ENCODE measurements at places on chromosomes 13 and 19. TPM values are rescaled to one million over a fixed set of nuclear protein-coding genes. Genes with fewer than 3 reads are reported as not detected.

ZNF793 gene
- 3.3 TPM for polyA plus RNA-seq

ZNF575 gene
- polyA plus RNA-seq: 4.1 TPM

CEACAM8 gene
- not detected for polyA plus RNA-seq

TMEM221 gene
- polyA plus RNA-seq: 1.3 TPM

SLITRK6 gene
- polyA plus RNA-seq: 2.2 TPM

CGB7 gene
- not detected for polyA plus RNA-seq

RUVBL2 gene
- polyA plus RNA-seq: 166 TPM

S1PR4 gene
- polyA plus RNA-seq: not detected

DGKH gene
- 0.88 TPM for polyA plus RNA-seq

AP1M2 gene
- polyA plus RNA-seq: 60.8 TPM

ZNF763 gene
- polyA plus RNA-seq: 0.53 TPM

ATP4B gene
- polyA plus RNA-seq: 1.8 TPM

ZNF223 gene
- polyA plus RNA-seq: 2.6 TPM

CYP4F3 gene
- 0.46 TPM for polyA plus RNA-seq

DAPK3 gene
- 83.8 TPM for polyA plus RNA-seq

ZIK1 gene
- 8.5 TPM for polyA plus RNA-seq

CSNK1G2 gene
- 83.7 TPM for polyA plus RNA-seq

KLK3 gene
- polyA plus RNA-seq: not detected

DHRS12 gene
- 18.6 TPM for polyA plus RNA-seq

CACNG6 gene
- not detected for polyA plus RNA-seq

NCCRP1 gene
- polyA plus RNA-seq: not detected

CRTC1 gene
- polyA plus RNA-seq: 29.6 TPM

ADAMTS10 gene
- polyA plus RNA-seq: 2.6 TPM

MBD3L3 gene
- polyA plus RNA-seq: not detected

ZNF480 gene
- polyA plus RNA-seq: 1.2 TPM

POU2F2 gene
- polyA plus RNA-seq: 6.9 TPM

NLRP11 gene
- polyA plus RNA-seq: not detected

ANGPTL8 gene
- 1.1 TPM for polyA plus RNA-seq

DCUN1D2 gene
- polyA plus RNA-seq: 16.0 TPM

LHB gene
- not detected for polyA plus RNA-seq

GARIN5A gene
- polyA plus RNA-seq: 15.9 TPM

HCN2 gene
- 69.0 TPM for polyA plus RNA-seq

ZNF296 gene
- 2.1 TPM for polyA plus RNA-seq

FXYD1 gene
- 164 TPM for polyA plus RNA-seq

KISS1R gene
- polyA plus RNA-seq: 0.73 TPM

SELENOV gene
- 4.3 TPM for polyA plus RNA-seq

OR4F17 gene
- not detected for polyA plus RNA-seq

SPRED3 gene
- polyA plus RNA-seq: 2.6 TPM

PABPC3 gene
- polyA plus RNA-seq: 0.12 TPM

GNG7 gene
- 32.9 TPM for polyA plus RNA-seq

Data from brain (organoid and tissue), 16 donors.